Activated CD4-positive, alpha-beta T cell treated with anti-CD3 and anti-CD28 coated beads, Interleukin-2, amount 50 U/mL, for 16 hours (primary cell): ENCODE measurements at places on chromosomes 5 and 9.

GRCh38 chr5:150155258-150156026, at the start of gene PDGFRB:
PDGFRB (minus strand) TSS chr5:150155845; CDS start chr5:150137047, 18,798 bp downstream.
- DNase-seq = no peak

DNA sequence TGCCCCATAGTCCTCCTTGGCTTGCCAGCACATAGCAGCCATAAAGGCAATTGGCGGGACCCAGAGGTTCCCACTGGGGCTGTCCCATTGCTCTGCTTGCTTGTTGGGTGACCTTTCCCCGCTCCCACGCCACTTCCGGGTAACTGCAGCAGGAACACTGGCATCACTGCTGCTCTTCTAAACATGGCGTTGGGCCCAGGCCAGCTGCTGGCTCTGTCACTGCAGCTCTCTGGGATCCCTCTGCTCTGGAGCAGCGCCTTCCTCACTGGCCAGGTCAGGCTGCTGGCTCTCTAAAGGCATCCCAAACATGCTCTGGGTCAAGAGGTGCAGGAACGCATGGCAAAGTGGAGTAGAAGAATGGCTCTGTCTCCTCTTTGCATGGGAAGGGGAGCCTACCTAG, 92.9 kb downstream of the DRD1 start:
- DNase-seq = no peak

- no peak for DNase-seq
These were observed 26.7 kb upstream of the CSNK1G3 start for GRCh38 chr5:123485275-123485674.

DNA sequence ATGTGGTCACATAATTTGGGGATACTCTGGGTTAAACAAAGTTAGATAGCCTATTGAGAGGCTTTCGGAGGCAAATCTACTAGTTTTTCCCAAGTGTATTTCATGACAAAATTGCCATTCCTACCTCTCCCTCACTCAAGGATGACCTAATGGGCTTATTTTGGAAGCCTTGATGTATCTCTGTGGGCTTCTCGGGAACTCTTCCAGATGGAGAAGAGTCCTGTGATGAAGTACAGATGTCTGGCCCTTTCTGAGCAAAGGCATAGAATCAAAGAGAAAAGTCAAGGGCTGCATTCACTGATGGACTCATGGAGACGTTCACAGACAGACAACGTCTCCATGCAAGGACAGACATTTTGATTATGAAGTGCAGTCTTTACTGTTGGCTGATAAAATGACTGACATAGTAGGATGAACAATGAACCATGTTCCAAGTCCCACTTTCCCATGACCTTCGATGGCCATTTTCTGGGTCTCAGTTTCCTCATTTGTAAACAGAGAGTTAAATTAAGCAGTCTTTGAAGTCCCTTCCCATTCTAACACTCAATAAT, 347.2 kb upstream of the CD180 start:
- no peak for DNase-seq

DNA sequence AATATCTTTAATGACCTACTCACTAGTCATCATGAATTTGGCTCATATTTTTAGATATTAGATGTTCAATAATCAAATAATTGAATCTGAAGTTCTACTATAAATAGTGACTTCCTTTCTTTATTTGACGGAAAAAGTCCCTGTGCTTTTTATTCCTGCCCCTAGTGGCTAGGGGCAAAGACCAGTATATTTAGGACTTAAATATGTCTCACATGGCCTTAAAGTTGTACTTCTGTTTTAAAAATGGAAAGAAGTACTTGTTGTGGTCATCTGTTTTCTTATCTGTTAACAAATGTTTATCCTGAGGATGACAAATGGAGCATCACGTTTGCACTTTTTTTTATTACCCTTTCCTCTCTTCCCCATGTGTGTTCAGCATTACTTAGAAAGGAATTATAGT, 89.2 kb upstream of the GRHPR start:
- DNase-seq = no peak

DNA sequence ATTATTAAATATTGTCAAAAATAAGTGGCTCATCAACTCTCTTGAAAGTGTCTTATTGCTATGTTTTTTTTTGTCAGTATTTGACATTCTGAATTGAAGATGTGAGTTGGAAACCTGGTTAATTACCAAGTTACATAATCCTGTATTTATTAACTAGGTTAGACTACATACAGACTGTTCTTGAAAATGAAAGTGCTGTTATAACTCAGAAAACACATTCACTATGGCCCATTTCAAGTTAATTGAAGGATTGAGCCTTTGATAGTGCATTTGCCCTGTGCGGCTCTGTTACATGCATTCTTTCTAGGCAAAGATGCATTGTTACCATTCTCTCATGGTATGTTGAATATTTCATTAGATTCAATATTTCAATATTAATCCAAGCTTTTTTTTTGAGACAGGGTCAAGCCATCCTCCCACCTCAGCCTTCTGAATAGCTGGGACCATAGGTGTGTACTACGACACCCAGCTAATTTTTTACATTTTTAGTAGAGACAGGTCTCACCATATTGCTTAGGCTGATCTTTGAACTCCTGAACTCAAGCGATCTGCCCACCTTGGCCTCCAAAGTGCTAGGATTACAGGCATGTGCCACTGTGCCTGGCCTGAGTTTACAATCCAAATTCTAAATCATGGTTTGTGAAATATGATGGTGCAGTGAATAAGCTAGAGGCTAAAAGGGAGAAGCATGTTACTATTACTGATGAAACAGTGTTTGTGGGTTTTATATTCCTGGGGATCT, 10.0 kb downstream of the CTNNA1 start:
- DNase-seq = no peak

DNA sequence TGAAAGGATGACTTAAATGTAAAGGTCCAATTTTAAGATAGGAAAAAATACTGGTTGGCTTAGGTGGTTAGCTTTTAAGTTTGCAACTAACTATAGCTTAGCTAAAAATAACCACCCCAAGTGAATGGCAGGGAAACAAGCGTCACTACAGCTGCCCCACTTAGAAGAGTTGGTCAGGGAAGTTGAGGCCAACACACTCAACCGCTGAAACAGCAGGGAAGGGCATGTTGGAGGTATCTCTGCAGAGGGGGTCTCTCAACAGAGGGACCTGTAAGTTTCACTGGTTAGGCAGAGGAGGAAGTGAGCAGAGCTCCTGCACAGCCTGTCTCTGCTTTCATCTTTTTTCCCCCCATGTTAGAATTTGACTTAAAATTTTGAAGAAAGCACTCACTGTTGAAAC, 75.3 kb downstream of the LHFPL2 start:
- DNase-seq = no peak

DNA sequence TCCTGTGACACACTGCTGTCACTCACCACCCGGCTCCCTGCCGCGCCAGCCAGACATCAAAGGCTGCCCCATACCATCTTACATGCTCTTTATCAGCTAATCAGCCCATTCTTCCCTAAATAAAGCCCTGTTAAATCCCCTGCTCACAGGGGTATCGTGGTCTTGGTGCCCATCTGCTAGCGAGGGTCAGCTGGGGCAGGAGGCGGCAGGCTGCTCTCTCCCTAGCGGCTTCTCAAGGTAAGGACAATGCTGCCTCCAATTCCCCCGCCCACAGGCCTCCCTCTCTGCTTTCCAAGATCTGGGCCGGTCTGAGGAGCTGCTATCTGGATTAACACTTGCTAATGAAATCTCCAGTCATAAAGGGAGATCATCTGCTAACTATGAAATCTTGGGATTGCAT, 26.8 kb downstream of the BARHL1 start:
- DNase-seq = no peak

DNA sequence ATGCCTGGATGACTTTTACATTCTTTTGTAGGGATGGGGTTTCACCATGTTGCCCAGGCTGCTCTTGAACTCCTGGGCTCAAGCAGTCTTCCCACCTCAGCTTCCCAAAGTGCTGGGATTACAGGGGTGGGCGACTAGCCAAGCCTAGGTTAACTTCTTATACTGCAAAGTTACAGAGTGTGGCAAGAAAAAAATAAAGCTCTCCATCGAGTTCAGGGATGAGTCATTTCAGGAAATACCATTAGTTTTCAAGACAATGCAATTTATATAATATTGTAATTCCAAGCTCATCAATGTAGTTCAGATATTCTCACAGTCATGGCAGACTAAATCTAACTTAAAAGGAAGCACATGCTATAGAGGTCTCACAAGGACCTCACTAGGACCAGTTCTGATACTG, 11.5 kb upstream of the ABO start:
- no peak for DNase-seq
